Activated CD4-positive, alpha-beta T cell treated with anti-CD3 and anti-CD28 coated beads for 1 hour (primary cell): ENCODE measurements at places on chromosomes 7 and 10.

DNA sequence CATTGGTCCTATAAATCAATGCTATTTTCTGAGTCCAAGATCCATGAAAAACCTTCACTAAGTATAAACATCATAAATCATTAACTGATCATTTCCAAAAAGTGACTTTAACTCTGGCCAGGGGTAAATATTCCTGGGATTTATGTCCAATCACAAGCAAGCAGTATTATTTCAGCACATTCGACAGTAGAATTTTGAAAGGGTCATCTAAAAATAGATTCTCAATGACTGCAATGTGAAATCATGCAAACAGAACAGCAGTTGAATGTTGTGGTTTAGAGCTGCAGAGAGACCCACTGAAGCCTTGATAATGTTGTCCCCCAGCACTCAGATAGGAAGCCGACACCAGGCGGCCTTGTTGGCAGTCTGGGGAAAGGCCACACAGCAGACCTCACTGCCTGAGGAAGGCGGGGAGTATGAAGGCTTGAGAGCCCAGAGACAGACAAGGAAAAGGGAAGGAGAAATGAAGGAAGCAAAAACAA, 38.1 kb downstream of the FAM107B start:
- DNase-seq = no peak

- no peak for DNase-seq
Observed at GRCh38 chr7:69719717-69720116, 121.4 kb downstream of the AUTS2 start.

DNA sequence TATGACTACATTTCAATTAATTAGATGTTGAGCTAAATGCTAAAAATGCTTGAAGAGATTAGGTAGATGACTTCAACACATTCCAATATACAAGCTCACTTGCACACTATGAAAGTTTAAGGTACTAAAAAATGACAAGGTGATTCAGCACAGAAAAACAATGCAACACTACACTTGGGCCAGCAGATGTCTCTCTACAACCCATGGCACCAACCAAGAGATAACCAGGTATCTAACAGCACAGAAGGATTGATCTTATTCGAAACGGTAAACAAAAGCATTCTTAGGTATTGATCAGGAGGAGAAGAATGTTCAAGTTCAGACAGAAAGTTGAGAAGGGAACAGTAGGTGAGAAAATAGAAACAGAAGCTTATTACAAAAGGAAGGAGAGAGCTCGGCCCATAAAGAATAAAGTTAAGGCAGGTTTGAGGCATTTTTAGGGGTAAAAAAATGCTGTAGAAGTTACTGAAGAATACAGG, 248.2 kb upstream of the KLF14 start:
- no peak for DNase-seq

DNA sequence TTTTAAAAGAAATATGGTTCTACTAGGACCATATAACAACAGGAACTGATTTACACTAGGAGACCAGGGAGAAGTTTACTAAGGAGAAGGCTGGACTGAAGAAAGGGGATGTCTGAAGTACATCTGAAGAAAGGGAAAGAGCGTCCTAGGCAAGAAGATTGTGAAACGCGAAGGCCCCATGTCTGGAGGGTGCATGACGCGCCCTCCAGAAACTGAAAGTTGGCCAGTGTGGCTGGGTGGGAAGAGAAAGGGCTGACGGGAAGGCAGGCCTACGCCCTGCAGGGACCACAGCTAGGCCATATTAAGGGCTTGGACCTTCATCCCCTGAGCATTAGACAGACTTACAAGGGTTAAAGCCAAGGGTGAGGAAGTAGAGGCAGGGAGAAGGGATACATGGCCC, 158.0 kb downstream of the TRIL start:
- DNase-seq = no peak

DNA sequence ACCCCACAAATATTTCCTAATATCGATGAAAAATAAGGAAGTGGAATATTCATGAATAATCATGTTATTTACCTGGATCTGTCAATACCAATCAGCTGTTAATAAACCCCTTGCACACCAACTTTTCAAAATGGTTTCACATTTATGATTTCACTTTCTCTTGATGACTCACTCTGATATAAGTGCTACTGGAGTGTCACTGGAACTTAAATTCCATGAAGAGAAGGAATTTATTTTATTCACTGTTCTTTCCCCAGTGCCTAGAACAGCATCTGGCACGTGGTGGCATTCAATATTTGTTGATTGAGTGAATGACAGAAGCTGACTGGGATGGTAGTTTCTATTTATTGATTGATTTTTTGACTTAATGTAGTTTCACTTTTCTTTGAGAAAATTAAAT, 3.5 kb upstream of the ENO4 start:
- no peak for DNase-seq

DNA sequence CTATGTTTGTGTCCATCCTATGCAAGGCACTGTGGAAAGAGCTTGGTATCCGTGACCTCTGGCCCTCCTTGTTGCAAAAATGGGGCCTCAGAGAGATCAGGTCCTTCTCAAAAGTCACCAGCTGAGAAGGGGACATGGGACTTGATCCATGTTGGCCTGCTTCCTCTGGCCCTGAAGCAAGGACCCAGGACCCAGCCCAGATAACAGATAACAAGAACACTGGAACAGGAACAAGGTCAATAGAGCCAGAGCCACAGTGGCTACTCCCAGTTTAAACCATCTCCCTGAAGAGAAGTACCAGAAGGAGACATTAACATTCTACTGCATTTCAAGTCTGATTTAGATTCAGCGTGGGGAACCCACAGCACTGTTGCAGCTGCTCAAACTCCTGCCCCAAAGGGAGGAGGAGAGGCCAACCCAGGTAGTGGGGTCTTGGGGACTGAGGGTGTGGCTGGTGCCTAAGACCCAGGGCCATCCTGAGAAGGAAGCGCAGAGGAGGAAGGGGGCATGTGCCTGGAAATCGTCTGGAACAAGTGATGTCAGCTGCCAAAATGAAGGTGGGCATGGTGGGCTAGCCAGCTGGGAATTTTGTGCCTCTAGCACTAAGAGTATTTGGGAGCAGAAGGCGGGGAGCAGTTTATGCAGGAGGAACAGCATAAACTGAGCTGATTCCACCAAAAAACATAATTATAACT, 61.2 kb downstream of the VSTM4 start:
- DNase-seq = no peak

DNA sequence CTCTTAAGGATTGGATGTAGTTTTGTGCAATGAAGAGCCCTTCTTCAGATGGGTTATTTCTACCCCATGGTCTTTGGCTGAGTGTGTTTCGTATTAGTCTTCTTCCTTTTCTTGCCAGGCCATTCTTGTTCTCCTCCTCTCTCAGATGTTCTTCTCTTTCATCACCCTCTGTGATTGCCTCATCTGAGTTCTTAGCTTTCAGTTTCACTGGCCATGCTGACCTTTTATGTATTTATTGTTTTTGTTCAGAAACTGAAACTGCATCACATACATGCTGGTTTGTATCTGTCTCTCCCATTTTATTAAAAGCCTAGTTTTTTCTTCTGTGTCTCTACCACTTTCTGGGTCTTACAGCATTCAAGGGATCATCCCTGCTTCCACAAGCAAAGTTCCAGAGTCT, 21.7 kb upstream of the PCGF5 start:
- no peak for DNase-seq

GRCh38 chr7:65404020-65404419, 30.4 kb downstream of the ZNF92 start:
- no peak for DNase-seq

GRCh38 chr7:1505731-1506550, 1.8 kb upstream of the INTS1 start:
- no peak for DNase-seq

DNA sequence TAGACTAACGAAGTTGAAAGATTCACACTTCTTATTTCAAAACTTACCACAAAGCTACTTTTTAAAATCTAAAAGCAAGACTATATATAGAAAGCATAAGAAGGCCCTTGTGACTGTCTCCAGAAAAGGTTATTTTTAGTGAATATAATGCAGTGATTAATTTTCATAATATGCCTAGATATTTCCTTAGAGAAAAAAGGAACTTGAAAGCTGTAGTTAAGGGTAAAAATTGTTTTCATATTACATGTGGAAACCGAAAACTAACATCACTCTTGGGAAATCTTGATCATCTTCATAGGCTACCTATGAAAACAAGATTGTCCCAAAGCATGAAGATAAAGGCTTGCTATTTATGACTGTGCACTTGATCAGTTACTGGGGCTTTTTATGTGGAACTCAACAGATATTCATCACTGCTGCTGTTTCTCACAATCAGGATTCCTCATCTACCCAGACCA, 223.2 kb downstream of the SH2D4B start:
- DNase-seq = no peak

DNA sequence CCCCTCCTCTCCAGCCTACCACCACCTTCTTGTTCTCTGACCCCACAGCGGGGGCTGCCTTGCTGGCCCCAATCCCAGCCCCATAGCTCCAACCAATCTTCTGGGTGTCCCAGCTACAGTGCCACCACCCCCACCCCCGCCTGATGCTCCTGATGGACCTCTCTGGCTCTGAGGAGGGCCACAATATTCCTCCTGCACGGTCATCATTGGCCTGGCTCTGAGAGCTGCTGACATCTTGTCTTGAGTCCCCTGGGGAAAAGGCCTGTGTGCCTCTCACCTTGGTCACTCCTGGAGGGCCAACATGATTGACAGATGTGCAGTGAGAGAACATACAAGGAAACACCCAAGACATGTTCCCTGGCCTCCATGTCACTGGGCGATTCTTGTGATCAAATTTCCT, 7.6 kb downstream of the GDF2 start:
- no peak for DNase-seq
